RCC 7860 (cell line): ENCODE measurements at places on chromosomes 5 and 9.

DNA sequence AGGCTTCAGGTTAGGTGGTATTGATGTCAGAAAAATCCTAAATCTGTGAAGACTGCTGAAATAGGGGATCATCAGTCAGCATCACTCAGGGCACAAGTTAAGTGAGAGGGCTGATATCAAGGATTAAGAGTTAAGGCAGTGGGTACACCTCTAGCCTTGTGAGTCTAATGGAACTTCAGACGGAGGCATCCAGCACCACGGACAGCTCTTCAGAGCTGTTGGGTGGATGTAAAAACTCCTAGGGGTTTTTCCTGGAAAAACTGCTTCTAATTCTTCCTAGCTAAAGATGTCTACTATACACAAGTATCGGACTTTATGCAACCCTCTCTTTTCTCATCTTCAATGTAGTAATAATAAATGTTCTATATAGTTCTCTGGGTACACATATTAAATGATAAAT, 165.9 kb downstream of the SH3GL2 start:
- no peak for DNase-seq

DNA sequence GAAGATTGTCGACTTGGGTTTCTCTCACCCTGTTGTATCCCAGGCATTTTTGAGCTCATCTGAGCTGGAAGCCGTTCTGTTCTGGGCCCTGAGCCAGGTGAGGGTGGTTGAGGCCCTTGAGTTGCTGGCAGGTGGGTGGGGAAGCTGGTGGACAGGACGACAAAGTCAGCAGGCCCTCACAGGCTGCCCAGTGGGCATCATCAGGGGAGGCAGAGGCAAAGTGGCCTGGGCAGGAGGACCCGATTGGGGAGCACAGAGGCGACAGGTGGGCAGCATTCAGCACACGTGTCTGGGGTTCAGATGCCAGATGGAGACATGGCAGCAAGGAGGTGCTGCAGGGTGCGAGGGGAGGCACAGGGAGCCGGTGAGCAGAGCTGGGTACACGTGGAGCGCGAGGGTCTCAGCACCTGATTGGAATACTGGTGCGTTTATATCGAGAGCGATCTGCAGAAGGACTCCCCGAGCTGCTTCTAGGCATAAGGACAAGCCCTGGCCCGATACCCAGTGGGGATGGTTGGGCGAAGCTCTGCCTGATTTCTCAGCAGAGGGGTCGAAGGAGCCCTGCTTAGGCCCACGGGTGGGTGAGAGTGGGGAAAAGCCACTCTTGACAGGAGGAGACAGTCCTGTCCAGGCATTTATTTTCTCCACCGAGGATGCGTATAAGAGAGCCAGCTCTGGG, 49.0 kb upstream of the SUSD3 start:
- no peak for DNase-seq

- DNase-seq = no peak
Measured at GRCh38 chr5:177367981-177368868, 10.5 kb downstream of the RGS14 start.

DNA sequence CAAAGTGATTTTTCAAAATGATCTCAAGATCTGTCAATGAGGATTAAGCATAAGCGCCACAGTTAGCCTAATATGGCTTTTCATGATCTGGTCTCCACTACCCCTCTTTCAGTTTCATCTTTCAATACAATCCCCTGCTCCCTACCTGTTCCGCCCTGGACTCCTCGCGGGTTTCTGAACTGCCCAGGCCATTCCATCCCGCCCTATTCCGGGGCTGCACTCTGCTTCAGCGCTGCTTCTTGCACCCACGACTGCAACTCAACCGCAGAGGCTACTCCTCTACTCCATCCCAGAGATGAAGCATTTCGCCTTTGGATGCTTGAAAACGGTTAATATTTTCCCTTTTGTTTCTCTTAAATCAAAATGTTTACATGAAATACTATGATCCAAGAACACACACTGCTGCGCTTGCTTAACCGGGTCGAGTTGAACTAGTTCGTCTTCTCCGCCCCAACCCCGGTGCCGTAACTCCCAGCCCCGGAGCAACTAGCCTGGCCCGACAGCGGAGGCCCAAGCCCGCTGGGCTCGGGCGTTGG, 716 bp upstream of the OTULIN start:
- DNase-seq = no peak

DNA sequence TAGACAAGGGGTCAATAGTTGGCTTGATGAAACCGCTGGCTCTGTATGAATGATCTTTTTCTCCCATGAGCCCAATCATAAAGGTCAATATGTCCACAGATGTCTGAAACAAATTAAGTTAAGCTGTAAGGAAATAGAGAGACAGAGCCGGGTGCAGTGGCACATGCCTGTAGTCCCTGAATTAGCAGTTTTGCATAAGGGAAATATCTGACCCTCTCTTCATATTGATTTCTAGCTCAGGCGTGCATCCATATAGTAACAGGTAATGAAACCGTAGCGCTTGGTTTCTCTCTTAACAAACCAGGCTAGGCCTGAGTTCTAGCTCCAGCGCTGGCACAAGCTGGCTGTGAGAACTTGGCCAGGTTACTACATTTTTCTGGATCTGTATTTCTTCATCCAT, 118.1 kb upstream of the ERCC6L2 start:
- no peak for DNase-seq

- DNase-seq = no peak
Measured at GRCh38 chr5:95068289-95068910, 216.5 kb downstream of the MCTP1 start.

DNA sequence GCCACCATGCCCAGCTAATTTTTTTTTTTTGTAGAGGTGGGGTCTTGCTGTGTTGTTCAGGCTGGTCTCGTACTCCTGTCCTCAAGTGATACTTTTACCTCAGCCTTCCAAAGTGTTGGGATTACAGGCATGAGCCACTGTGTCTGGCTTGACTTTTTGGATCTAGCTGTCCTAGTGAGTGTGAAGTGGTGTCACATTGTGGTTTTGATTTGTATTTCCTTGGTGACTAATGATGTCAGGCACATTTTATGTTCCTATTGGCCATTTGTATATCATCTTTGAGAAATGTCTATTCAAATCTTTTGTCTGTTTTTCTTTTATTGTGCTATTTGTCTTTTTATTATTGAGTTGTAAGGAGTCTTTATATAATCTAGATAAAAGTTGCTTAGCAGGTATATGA, 53.5 kb upstream of the MCCC2 start:
- peak; percentile 8 for DNase-seq
